Activated T-helper 9 cell treated with anti-CD3 and anti-CD28 coated beads, Interleukin-2, amount 50 U/mL, for 16 hours (primary cell): ENCODE measurements at places on chromosomes 6 and 20.

DNA sequence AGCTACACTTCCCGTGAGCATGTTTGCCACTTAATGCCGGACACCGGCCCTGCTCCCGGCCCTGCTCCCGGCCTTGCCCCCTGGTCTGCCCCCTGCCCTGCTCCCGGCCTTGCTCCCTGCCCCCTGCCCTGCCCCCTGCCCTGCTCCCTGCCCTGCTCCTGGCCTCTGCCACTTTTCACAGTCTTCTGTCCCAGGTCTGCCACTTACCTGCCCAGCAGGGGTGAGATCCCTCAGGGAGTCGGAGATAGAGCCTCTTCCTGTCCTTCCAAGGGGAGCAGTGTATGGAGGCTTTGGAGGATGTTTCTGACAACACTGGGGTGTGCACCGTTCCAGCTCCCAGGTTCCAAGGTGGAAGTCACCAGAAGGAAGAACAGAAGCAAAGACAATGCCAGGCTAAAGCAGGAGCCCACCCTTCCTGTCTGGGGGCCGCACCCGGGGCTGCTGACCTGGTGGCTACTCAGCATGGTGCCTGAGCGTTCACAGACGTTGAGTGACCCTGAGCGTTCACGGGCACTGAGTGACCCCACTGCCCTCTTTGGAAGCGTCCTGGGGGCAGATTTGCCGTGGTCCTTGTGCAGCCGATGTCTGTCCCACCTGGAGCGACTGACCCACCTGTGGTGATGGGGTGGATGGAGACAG is 199.8 kb downstream of the DLL1 start:
- no peak for DNase-seq

- no peak for DNase-seq
Observed at GRCh38 chr6:143971482-143972205, 36.4 kb downstream of the PLAGL1 start.

- no peak for DNase-seq
Observed at GRCh38 chr20:20802328-20802727, 89.9 kb upstream of the RALGAPA2 start.

DNA sequence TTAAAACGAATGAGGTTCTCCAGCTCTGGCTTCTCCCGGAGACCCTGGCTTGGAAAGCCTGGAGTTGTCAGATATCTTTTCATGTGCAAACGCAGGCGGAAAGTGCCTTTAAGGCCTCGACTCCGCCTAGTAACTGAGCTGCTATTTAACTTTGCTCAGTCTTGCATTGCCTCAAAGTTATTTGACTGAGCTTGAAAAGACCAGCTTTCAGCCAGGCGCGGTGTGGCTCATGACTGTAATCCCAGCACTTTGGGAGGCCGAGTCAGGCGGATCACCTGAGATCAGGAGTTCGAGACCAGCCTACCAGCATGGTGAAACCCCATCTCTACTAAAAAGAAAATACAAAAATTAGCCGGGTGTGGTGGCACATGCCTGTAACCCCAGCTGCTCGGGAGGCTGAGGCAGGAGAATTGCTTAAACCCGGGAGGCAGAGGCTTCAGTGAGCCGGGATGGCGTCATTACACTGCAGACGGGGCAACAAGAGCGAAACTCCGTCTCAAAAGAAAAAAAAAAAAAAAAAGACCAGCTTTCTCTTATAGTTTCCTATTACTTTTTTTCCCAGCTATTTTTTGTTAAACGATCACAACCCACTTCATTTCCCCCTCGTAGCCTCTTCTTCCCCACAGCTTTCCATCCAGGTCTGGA is 1.9 kb downstream of the GCNT2 start:
- no peak for DNase-seq

GRCh38 chr6:57075092-57075491 is 14.9 kb upstream of the ZNF451 start:
- DNase-seq, result no peak

- no peak for DNase-seq
Observed at GRCh38 chr6:119442776-119443184, 93.2 kb upstream of the MAN1A1 start.

DNA sequence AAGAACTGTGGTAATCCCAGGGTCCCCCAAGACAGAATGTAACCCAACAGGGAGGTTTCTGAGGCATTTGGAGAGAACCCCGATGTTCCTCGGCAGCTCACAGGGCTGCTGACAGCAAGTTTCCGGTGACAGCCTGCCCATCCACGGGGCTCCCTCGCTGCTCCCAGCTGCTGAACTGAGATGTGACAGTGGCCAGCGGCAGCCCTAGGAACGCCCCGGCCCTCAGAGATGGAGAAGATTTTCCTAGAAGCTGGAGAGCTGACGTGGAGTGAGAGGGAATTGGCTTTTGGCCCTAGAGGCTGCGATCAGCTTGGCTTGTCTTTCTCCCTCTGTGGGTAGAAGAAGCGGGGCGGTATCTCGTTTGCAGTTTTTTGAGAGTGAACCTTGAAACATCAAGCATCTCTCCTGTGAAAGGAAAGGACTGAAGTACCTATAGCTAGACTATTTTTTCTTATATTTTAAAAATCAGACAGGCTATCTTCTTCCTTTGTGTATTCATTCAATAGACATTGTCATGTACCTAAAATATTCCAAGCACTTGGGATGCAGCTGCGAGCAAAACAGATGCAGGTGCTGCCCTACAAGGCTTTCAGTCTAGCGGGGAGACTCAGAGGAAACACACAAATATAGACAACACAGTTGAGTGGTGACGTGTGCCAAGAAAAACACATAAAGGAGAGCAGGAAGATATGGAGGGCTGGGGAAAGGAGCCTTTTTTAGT is 28.4 kb upstream of the NFATC2 start:
- DNase-seq, result no peak

DNA sequence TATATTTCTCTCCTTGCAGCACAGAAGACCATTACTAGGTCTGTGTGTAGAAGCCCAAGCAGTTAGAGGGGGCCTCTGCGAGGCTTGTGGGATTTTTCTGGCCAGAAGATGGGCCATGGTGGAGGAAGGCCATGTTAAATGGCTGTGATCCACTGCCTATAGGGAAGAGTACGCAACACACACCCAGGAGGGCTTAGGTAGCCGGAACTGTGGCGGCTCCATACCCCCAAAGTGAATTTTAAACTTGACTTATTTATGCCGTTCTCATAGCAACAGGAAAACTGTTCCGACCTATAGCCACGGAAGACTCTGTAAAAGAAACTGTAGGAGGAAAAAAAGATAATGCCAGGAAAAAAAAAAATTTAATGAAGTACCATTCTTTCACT is 69.5 kb downstream of the SLX4IP start:
- DNase-seq, result no peak

GRCh38 chr6:155647354-155647753 is 191.7 kb upstream of the NOX3 start:
- no peak for DNase-seq

GRCh38 chr6:18596531-18596835 is 209.3 kb downstream of the RNF144B start:
- DNase-seq, result no peak

GRCh38 chr6:164982389-164982788 is 327.0 kb downstream of the C6orf118 start:
- no peak for DNase-seq

DNA sequence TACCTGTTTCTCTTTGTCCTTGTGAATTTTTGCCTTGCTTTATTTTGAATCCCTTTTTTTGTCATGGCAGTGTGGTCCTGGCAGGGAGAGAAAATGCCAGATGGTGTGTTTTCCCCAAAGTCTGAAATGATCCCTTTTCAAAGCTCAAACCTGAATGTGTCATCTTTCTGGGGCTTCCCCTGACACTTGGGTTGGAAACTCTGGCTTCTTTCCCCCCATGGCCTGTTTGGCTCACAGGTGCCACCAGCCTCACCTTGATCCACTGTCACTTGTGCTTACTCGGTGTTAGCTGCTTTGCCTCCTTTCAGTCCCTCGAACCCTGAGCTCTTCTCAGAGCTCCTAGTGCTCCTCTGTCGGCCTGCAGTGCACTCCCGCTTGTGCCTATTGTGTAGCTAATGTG is 22.3 kb downstream of the MYBL2 start:
- no peak for DNase-seq

GRCh38 chr6:33776764-33777163 is 12.2 kb downstream of the LEMD2 start:
- DNase-seq, result no peak

GRCh38 chr6:4388675-4389074 is 253.3 kb upstream of the ECI2 start:
- no peak for DNase-seq

DNA sequence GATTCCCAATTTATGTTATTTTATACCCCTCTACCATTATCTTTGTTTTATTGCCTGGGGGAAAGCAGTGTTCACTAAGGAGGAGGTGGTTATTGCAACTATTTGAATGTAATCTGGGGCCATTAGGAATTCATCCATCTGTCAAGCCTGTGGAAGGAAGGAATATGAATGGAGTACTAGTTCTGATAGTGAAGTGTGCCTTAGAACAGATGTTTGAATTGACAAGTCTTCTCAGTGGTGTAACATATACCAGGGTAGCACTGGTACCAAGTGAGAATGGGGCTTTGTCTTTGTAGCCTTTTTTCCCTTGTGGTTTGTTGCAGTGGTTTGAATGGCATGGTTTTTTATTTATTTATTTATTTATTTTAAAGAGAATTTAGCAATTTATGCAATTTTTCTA is 27.9 kb upstream of the HDAC2 start:
- DNase-seq, result no peak

DNA sequence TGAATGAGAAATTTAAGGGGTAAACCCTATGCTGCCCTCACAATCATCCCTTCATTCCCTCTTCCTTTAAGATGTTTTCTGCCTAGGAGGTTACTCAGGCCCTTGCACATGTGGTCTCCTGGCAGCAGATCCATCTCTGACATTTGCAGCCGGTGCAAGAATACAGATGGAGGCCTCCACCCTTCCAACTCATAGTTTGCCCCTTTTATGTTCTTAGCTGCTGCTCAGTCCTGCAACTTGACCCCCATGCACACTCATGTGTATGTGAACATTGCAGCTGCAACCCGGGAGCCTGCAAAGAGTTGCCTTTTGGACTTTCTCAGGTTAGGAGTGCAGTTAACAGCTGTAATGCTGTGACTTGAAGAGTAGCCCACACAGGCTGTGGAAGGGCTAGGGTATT is 131.9 kb upstream of the SGK1 start:
- DNase-seq, result no peak

DNA sequence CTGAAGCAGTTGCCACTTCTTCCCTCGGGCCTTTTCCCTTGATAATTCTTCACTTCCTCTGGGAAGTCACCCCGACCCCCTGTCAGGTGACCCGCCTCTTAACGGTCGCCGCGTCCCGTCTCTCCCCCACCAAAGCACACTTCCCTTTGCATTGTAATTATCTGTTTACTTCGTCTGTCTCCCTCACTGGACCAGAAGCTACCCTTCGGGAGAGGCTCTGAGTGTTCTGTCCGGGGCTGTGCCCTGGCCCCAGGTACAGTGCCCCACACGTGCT is 771 bp upstream of the SNAI1 start:
- no peak for DNase-seq

GRCh38 chr6:65064844-65065243 is 642.2 kb downstream of the EYS start:
- DNase-seq, result no peak

DNA sequence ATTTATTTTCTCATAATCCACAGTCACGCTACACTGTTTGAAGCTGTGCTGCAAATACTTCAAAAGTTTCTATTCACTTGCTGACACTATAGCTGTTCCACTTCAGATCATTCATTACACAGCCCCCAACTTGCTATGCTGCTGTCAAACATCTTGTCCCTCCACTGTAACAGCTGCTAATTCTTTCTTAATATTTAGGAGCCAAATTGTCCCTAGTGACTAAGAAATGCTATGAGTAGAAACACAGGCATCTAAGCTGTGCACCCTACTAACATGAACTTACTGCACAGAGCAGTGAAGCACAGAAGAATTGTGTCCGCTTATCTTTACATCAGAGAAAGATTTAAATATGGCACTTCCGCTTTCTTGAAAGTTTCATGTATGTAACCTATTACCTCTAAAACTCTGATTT is 91.3 kb downstream of the PDE10A start:
- no peak for DNase-seq

DNA sequence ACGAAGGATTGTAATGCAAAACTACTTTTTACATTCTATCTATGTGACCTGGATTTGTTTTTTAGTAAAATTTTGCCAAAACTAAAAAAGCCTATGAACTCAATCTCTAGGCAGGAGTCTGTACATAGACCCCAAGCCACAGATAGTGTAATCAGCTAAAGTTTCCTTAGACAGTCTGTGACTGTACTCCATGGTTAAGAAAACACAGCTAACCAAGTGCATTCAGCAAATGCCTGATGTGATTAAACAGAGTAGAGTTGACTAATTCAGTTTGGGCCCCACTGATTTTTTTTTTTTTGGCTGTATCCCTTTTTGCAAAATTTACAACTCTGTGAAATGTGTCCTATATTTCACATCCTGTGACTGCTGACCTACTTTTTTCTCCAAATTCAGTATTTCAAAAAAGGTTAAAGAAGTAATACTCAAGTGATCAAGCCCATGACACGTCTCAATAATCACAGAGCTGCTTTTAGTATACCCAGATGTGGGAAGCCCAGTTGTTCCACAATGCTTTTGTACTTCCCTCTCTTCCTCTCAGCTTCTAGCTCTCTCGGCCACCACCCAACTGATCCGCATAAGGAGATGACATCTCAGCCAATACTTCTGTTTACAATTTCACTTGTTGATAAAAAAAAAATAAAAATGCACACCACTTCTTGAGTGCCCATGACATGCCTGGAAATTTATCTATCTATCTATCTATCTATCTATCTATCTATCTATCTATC is 108.8 kb upstream of the TBX18 start:
- DNase-seq, result no peak

DNA sequence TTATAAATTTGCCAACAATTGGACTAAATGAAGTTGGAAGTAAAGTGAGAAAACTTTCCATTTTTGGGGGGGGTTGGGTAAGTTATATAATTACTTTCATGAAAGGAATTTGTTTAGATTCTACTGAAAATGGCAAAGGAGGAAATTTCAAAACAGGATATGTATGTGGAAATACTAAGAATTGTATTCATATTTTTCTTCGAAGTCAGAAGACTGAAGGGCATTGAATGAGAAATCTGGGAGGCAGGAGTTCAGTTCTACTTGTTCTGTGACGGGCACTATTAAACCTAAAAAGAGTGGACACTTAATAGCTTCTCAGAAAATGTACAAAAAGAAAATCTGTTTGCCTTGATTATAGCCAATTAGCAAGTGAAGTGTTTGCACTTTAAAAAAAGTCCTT is 114.7 kb downstream of the PRIM2 start:
- no peak for DNase-seq

DNA sequence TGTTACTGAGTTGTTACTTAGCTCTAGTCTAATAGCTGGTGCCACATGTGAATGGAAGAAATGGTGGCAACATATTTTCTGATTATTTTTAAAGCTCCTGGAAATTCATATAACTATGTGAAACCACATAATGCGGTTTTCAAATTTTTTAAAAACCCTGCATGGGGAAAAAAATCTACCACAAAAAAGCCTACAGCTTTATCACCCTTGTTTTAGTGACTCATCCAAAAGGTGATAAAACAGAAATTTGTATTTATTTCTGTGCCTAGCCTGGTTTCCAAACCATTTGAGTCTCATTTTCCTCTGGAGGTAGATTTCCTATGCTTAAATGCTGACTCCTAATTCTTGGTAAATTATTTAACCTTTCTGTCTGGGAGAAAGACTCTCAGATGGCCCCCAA is 5.4 kb upstream of the FBXO30 start:
- DNase-seq, result no peak
